Stimulated activated CD8-positive, alpha-beta memory T cell treated with anti-CD3 and anti-CD28 coated beads, Interleukin-15, amount 100 ng/mL, for 4 hours (primary cell): ENCODE measurements at places on chromosomes 5 and 9.

GRCh38 chr5:12624776-12625560, 720.7 kb upstream of the CTNND2 start:
- DNase-seq = no peak

DNA sequence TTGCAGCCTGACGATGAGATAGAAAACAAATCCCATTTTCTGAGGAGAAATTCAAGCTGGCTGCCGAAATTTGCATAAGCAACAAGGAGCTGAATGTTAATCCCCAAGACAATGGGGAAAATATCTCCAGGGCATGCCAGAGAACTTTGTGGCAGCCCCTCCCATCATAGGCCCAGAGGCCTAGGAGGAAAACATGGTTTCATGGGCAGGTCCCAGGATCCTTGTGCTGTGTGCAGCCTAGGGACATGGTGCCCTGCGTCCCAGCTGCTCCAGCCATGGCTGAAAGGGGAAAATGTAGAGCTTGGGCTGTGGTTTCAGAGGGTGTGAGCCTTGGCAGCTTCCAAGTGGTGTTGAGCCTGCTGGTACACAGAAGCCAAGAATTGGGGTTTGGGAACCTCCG, 48.8 kb upstream of the MAN2A1 start:
- DNase-seq = no peak

GRCh38 chr9:131675437-131676022, 64.3 kb downstream of the RAPGEF1 start:
- DNase-seq = no peak

- DNase-seq = no peak
Measured at GRCh38 chr5:61995486-61995885, 310.5 kb upstream of the KIF2A start.

GRCh38 chr5:9370256-9370655, 175.6 kb downstream of the SEMA5A start:
- DNase-seq = no peak

DNA sequence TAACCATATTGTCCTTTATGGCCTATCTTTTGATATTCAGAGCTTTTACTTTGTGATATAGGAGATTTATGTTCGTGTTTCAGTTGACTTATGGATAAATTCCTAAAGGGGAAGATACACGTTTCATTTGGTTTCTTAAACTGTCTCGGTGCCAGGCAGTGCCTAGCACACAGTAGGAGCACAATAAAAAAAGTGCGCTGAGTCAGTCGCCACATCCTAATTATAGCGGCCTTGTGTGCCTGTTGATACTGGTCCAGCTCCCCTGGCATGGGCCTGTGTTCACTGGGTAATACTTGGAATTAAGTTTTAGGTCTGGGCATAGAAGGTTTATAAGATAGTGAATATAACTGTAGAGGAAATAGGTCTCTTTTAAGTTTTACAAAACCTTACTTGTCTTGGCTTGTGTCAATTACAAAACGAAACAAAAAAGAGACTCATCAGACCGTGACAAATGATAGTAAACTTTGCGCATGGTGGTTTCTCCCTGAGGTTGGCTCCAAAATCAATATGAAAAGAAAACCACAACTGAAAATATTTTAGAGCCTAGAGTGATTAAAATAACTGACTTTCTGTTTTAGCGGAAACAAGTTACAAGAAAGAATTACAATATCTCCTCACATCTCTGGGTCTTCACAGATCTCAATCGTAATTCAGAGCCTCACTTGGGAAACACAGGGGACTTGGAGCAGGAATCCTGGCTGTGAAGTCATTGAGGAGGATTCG, 84.8 kb downstream of the MVB12B start:
- no peak for DNase-seq

DNA sequence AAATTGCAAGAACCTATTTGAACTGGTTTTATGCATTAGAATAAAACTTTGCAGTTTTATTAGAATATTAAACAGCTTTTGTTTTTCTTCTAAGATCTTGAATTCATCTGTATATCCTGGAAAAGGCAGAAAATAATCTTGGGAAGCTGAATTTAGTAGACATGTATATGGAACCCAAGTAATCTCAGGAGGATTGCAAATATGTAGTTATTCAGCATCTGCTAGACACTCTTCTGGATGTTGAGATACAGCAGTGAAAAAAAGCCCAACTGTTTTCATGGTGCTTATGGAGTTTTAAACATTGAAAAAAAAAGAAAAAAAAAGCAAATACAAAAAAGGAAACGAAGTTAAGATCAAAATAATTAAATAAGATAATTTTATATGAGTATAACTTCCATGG, 922.2 kb upstream of the SEMA6A start:
- no peak for DNase-seq

- DNase-seq = peak; percentile 11
Measured at GRCh38 chr5:156920042-156920860, 42.8 kb downstream of the TIMD4 start.

DNA sequence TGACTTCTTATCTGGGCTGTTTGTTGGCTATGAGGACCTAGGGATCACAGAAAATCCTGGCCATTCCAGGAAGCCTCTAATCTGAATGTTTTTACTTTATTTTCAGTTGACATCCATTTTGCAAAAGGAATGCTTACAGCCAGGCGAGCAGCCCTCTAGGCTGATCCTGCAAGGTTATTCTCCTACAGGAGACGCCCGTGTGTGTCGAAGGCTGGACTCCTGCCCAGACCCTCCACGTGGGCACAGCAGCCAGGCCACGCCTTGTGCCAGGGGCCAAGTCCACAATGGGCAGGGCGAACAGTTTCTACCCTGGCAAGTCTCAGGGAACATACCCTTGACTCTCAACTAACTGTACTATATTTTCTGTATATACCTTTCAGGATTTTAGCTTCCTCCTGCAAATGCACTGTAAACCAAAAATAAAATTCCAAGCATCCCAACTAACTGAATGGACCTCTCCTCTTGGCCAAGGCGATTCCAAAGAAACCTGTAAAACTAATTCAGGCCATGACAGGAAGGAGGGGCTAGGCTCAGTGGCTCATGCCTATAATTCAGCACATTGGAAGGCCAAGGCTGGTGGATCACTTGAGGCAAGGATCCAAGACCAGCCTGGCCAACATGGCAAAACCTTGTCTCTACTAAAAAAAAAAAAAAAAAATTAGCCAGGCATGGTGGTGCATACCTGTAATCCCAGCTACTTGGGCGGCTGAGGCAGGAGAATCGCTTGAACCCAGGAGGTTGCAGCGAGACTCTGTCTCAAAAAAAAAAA, 5.7 kb downstream of the CMBL start:
- DNase-seq = no peak

GRCh38 chr5:43839218-43839617, 236.2 kb downstream of the NNT start:
- DNase-seq = no peak

DNA sequence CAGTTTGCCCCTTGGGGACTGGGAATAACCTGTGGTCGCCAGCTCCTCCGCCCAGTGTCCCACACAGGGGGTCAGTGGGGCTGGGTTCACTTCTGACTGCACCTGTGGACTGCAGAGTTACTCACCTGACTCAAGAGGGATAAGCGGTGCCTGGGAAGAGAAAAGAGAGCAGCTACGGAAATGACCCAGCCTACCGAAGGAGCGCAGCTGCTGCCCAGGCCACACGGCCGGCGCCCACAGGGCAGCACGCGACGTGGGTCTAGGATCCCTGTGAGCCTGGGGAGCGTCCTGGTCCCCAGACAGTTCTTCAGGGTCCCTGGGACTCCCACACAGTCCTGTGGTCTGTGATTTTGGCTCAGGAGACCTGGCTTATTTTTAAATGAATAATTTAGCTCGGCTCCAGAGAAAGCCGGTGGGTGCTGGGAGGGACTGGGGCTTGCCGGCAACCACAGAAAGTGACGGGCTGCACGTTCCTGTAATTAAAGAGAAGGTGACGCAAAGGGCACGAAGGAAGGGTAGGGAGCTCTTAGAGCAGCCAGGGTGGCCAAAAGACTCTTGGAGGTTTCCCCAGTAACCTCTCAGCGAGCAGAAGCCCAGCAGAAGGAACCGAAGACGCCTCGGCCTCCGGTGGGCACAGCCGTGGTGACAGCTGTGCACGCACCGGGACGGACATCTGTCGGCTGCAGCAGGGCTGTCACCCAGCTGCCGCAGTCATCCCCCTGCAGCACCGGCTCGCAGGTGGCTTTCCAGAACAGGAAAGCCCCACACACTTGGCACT, 97.5 kb upstream of the FCN2 start:
- no peak for DNase-seq

GRCh38 chr9:31084350-31084749, 1300.1 kb upstream of the ACO1 start:
- no peak for DNase-seq

DNA sequence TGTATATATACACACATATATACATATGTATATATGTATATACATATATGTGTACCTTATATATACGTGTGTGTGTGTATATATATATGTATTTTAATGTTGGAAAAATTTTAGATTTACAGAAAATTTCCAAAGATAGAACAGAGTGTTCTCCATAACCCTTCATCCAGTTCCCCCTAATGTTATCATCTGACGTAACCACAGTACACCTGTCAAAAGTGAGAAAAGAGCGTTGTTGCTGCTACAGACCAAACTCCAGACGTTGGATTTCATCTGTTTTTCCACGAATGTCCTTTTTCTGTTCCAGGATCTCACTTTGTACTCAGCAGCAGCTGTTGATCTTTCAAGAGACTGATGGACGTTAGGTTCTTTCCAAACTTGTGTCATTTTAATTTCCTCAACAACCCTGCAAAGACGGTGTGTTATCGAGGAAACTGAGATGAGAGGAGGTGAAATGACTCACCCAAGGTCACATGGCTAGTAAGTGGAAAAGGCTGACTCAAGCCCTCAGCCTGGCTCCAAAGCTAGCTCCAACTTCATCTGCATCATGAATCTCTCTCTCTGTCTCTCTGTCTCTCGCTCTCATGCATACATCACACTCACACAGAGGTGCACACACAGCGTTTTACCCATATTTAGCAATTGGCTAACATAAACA, 17.0 kb upstream of the NTNG2 start:
- no peak for DNase-seq

DNA sequence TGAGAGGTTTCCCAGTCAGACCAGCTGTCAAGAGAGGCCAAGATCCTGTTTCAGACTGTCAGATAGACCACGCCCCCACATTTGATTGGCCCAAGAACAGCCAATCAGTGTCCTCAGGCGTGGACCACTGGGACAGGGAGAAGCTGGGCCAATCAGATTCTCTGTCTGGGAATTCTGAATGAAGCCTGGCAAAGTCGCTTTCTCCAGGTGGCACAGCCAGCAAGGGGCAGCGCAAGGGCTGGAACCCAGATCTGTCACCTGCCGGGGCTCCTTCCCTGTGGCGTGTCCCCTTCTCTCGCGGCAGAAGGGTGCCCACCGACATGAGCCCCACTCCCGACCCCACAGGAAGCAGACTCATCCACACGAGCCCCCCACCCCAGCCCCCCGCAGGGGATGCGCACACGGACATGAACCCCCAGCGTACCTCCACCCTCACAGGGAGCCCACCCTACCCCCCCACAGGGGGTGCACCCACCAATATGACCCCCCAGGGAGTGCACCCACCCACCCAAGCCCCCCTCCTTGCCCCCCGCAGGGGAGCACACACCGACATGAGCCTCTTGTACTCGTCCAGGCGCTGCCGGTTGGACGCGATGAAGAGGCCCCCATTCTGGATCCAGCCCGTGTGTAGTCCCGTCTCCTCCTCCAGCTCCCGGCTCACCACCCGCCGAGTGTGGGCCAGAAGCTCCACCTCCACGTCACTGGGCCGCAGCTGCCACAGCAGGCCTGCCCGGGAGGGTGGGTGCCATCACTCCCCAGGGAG, 6.1 kb downstream of the SARDH start:
- no peak for DNase-seq

DNA sequence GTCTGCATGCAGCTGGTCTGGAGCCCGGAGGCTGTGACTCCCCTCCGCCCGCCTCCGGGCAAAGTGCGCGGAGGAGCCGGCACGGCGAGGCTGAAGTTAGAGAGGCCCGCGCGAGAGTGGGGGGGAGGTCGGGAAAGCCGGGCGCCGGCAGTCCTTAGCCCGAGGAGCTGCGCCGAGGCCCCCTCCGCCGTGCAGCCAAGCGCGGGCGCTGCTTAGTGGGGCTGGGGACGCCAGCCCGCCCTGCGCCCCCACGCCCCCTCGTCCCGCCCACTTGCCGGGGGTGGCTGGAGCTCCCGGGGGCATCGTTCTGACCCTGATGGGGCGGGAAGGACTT, 403 bp downstream of the NINJ1 start:
- DNase-seq = no peak

- DNase-seq = no peak
Measured at GRCh38 chr9:88497224-88497623, 37.8 kb upstream of the NXNL2 start.

DNA sequence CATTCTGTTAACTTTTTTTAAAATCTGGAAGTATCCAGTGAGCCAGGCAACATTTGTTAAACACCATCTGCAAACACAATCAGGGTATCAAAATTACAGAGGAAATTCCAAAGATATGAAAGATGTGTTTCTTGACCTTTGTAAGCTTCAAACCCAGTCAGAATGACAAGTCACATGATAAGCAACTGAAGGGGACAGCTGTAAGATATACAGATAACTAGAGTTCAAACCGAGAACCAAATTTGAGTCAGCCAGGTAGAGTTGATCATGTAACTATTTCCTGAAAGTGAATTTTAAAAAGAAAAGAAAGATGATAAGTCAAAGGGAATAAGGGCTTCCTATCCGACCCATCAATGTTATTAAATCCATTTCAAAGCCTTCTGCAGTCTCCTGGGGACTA, 196.2 kb downstream of the DEPDC1B start:
- no peak for DNase-seq

- DNase-seq = peak; percentile 10
Measured at GRCh38 chr9:109118808-109119438, 824 bp downstream of the TMEM245 start.

GRCh38 chr9:97975376-97975775, 7.8 kb upstream of the ANP32B start:
- no peak for DNase-seq

DNA sequence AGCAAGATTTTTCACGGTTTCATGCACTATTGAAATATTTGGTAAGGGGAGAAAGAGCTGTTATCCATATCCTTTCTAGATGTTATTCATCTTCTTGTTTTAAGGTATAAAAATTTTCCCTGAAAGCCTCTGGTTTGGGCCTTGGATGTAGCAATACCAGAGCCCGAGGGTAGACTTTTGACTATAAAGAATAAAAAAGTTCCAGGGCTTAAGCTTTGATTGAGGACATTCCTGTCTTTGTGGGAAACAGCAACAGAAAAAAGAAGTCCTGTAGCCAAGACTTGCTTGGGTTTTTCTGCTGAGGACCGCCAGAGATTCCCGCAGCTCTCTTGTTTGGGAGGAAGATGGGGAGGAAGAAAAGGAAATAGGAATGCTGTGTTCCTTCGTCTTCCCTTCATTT, 440.0 kb upstream of the WWC1 start:
- no peak for DNase-seq
